ENCODE measurements at places on chromosomes 2 and 18.
A peak's percentile ranks its signal among the peaks of the same experiment; 100 is the strongest.

GRCh38 chr18:76686737-76687231 is 135.6 kb upstream of the ZNF236 start:
- no peak for DNase-seq

GRCh38 chr18:74724186-74724585 is 126.5 kb downstream of the ZNF407 start:
- no peak for DNase-seq

DNA sequence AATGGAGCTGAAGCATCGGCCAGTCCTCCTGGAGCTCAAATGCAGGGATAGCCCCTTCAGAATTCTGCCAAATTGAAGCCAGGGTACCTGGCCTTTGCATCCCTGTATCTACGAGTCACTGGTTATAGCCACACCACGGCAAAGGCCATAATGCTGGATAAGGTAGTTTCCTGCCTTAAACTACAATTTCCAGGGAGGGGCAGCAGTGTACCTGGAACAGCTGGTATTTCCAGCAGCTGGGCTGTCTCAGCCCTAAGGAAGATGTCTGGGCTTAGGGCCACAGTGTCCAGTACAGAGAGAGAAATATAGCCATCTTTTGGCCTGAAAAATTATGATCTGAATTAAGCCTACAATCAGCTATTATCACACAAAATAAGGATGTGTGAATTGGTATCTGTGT is 180.3 kb downstream of the GCA start:
- no peak for DNase-seq

GRCh38 chr2:11554399-11554716 is 20.5 kb downstream of the GREB1 start:
- no peak for DNase-seq

- DNase-seq = no peak
Observed at GRCh38 chr2:8551622-8552074, 130.2 kb upstream of the ID2 start.

DNA sequence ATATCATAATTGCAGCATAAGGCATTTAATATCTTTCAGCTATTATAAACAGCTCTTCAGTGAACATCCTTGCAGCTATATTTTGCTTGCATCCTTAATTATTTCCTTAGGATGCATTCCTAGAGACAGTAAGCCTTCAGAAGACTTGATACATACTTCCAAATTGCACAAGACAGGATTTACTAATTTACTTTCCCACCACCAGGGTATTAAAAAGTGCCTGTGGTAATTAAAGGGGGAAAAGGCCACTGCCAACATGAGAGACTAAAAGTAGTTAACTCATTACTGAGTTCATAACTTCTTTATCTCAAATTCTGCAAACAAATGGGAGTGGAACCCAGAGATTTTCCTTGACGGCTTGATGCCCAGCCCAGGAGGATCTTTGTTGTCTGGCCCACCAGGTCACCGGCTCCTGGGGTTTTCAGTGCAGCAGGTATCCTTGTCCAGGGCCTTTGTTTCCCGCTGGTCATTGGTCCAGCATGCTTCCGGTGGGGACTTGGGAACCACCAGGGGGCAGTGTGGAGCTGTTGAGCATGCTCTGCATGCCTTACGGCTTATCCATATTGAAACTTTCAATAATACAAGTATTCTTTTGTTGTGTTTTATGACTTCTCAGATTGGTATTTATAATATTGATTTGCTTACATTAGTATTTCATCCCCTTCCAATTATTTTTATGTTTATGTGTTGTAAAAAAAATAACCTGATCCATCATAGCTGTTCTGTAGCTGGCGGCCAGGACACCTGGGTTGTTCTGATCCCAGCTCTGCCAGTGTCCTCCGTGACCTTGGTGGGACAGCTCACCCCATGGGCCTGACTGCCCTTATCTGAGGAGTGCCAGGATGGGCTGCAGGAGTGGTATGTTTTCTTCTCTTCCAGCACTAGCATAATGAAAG is 61.4 kb downstream of the TGOLN2 start:
- peak; percentile 71 for DNase-seq
